Glutamatergic neuron (in vitro differentiated cells): ENCODE measurements at places on chromosomes 16 and 17. TPM values are rescaled to one million over a fixed set of nuclear protein-coding genes. Genes with fewer than 3 reads are reported as not detected.

SLC52A1 gene
- total RNA-seq: not detected

DNA sequence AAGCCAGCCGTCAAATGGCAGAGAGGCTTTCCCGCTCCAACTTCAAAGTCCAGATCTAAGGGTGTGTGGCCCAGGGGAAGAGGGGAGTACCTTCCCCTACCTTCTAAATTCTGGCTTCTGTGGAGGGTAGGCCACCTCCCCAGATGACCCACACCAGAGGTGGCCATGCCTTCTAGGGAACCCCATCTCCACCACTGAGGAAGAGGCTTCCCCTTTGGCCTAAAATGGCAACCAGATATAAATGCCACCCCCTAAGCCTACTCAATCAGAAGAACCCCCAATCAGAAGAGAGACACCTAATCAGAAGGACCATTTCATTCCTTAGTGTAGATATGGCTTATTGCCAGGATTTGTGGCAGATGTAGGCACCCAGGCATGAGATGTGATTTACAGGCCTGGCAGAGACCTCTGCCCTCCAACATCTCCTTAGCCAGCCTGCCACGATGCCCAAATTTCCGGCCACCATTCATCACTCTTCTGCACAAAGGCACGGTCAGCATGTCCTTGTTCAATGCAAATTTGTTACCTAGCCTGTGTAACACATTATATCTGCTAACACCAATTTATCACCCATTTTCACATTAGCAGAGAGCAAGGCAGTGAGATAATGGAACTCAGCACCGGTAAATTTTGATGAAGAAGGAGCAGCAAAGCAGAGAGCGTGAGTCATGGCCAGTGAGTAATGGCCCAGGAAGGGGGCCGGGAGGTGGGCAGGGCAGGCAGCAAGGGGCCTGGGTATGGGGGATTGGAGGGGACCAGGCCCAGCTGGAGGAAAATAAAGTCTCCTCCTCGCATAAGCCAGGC, 1.2 kb upstream of the MGAT5B start:
- no peak for DNase-seq
- H3K36me3 ChIP-seq: no peaks in the 10 kb centered on the region
- no peak overlapping the region for H3K4me3 ChIP-seq
- H3K27ac ChIP-seq: no peak overlapping the region
- peaks cover 9% of the 10 kb centered on the region for H3K27me3 ChIP-seq
- peaks cover 5% of the 10 kb centered on the region for H3K4me1 ChIP-seq

DNA sequence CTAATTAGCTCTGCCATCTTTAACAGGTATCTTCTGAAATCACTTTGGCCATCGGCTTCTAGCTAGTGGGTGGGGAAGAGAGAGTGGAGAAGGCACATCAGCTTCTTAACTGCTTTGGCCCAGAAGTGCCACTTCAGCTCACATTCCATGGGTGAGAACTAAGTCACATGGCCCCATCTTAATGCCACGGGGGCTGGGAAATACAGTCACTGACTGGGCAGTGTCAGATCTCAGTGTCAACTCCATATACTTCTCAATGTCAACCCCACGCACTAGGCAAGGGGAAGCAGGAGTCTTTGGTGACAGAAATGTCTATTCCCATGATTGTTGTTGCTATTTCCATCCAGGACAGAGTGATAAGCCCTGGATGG, 29.4 kb downstream of the CCR7 start:
- no peak overlapping the region for H3K4me3 ChIP-seq
- H3K4me1 ChIP-seq: no peaks in the 10 kb centered on the region
- H3K27ac ChIP-seq: no peak overlapping the region
- no peak for DNase-seq

DNA sequence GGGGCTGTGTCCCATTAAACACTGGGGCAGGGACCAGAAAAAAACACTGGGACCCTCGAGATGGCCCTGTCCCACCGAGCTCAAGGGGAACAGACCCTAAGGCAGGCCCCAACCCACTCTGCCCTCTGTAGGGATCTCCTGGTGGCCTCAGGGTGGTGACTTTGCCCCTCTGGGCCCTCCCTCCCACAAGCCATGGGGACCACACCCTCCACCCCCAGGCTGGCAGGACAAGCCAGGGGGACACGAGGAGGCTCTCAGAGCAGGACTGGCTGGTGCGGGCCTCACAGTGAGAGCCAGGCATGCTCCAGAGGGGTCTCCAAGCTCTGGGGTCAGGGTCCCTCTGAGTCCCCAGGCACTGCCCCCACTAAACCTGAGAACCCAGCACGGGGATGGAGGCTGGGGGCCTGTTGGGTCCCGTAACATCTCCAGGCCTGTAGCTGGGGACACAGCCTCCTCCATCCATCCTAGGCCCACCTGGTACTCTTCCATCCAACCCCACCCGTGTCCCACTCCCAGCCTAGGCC, 14.5 kb upstream of the SRRM2 start:
- H3K4me1 ChIP-seq: peaks cover 4% of the 10 kb centered on the region
- no peak overlapping the region for H3K4me3 ChIP-seq
- no peaks in the 10 kb centered on the region for H3K36me3 ChIP-seq
- no peaks in the 10 kb centered on the region for H3K27me3 ChIP-seq
- DNase-seq: no peak
- H3K27ac ChIP-seq: no peak overlapping the region
